ENCODE measurements at places on chromosomes 4 and X.

GRCh38 chr4:135201081-135201480 is 999.5 kb upstream of the PABPC4L start:
- no peak for DNase-seq

DNA sequence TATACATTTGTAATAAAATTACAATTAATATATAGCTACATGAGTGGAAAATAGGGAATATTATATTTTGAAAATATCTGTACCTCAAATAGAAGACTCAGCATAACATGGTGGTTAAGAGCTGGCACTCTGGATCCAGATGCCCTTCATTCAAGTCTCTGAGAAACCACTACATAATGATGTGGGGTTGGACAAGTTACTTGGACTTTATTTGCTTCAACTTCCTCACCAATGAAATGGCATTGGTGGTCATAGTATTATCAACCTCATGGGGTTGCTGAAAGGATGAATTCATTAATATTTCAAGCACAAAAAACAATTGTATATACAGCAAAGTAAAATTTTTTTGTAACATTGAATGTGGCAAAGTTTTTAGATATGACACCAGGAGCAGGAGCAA is 46.4 kb upstream of the UGT2B7 start:
- no peak for DNase-seq

DNA sequence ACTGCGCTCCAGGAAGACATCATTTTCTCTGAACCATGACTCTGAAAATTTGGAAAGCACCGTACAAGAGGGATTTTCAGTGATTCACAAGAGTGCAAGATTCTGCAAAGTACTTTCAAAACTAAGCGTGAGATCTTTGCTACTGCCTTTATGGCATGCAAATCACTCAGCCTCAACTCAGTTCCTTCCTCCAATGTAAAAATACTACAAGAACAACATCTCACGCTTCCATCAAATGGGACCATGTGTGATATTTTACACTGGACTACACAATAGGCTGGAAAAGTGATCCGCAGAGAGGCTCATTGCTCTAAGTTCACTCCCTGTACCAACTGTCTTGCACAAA is 674 bp upstream of the IL15 start:
- no peak for DNase-seq

- no peak for DNase-seq
These were observed 230.9 kb upstream of the SFRP2 start for GRCh38 chr4:154019811-154020210.

DNA sequence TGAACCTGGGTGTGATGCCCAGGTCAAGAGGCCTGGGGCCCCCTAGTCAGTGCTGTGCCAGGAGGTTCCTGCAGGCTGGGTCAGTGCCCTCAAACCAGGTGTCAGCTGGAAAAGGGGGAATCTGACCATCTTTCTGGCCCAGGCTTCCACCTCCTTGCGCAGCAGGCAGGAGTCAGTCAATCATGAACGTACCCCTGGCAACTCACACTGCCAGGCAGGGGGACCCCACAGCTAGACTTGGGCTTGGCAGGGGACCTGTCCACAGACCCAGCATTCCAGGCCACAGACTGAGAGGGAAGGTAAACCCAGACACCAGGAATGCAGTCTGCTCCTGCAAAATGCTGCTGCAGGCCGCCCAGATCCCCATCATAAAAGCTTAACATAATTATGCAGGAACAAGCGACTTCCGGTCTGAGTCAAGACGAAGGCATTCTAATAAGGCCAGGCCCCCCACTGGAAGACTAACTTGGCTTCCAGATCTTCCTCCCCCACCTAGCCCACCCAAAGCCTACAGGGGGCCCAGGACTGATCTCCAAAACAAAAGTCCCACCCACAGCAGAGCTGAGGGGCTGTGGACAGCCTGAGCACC is 156.3 kb downstream of the BCOR start:
- DNase-seq: no peak

GRCh38 chrX:44303119-44303518 is 40.4 kb downstream of the EFHC2 start:
- DNase-seq: no peak

GRCh38 chrX:49627086-49627777 is 28.4 kb downstream of the GAGE1 start:
- DNase-seq: peak; percentile 22

DNA sequence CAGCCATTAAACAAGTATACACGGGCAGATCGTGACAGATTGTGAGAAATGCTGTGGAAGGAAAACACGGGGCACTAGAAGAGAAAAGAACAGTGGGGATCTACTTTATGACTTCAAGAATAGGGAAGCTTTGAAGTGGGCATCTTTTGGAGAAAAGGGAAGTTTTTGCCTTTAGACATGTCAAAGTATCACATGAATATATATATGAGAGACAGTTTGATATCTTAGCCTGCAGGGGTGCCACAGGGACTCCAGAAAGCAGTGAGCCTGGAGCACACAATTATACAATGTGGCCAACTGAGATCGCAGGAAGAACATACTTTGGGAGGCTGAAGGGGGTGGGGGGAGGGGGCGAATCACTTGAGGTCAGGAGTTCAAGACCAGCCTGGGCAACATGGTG is 35.7 kb downstream of the RELL1 start:
- DNase-seq: no peak

DNA sequence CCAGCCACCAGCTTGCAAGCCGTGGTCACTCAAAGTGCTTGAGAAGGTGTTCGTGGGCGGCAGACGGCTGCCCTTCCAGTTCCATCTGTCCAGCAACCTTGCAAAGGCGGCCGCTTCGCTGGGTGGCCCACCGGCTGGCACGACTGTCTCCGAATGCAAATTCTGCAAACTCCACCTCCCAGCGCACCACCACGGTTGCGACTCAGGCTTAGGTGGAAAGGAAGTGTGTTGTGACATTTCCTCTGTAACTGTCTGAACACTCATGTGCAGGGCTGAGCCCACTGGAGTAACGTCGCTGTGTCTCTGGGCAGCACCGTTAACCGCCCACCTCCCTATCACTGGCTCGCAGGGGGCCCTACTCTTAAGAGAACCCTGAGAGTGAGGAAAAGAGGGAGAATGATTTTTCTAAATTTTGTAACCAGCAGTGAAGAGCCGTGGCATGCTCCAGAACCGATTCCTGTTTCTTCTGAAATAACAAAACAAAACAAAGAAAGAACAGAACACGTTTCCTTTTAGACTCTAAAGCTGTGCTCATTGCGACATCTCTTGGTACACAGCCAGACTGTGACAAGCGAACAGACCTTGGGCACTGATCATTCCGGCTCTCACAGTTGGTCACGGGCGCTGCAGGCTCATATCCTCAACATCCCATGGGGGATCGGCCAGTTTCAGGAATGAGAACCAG is at the start of gene P2RY8:
Gene P2RY8 (minus strand): TSS at position 155 of the 685 bp plus-strand sequence. CDS start 70,627 bp downstream, outside the sequence.
- DNase-seq: peak; percentile 63

DNA sequence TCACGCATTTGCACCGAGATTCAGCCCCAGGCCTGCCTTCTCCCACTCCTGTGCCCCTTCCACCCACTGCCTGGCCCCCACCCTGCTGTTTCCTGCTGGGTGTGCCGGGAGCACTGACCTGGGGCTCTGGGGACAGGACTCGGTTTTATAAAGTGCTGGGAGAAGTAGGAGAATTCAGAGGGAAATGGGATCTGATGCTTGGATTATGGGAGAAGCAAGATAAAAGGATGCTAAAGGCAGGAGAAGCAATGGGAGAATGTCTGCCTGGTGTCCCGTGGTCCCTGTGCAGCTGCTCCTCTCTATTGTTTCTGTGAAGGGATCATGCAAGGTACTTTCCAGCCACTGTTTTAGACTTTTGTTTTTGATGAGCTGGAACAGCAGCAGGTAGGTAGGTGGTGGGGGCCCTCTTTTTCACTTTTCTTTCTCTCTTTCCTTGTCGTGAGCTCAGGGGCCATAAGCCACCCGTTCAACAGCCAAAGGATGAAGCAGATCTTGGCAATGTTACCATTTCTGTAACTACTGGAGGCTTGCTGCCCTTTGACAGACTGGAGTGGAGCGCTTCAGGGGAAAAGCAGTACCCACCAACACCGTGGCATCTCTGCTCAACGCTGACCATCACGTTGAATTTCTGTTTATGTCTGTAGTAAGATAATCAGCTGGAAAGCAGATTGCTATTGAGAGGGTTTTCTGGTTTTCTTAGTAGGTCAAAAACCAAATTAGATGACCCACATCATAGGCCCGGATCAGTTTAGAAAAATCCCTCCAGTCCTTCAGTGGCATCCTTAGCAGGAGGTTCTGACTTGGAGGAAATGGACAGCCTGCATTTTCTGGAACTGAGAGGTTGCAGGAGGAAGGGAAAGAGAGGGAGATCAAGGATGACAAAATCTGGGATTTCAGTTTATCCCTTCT is 63.8 kb upstream of the ENPP6 start:
- no peak for DNase-seq

GRCh38 chr4:55820279-55820678 is 689 bp downstream of the EXOC1L start:
- no peak for DNase-seq

GRCh38 chr4:165325732-165326512 is 1.5 kb upstream of the MSMO1 start:
- DNase-seq: no peak

DNA sequence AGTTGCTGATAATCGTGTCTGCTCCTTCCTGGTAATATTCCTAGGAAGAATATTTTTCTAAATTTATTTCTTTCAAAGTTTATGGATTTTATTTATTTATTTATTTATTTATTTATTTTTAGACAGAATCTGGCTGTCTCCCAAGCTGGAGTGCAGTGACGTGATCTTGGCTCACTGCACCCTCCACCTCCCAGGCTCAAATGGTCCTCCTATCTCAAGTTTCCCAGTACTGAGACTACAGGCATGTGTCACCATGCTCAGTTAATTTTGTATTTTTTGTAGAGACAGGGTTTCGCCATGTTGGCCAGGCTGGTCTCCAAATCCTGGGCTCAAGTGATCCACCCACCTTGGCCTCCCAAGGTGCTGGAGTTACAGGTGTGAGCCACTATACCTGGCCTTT is 48.9 kb downstream of the PDLIM5 start:
- DNase-seq: no peak

- DNase-seq: no peak
These were observed 430.7 kb downstream of the IDS start for GRCh38 chrX:149074398-149074797.

- DNase-seq: no peak
These were observed 42.6 kb downstream of the TMEM165 start for GRCh38 chr4:55438314-55438713.

GRCh38 chrX:108511721-108512120 is 72.1 kb downstream of the COL4A5 start:
- no peak for DNase-seq

DNA sequence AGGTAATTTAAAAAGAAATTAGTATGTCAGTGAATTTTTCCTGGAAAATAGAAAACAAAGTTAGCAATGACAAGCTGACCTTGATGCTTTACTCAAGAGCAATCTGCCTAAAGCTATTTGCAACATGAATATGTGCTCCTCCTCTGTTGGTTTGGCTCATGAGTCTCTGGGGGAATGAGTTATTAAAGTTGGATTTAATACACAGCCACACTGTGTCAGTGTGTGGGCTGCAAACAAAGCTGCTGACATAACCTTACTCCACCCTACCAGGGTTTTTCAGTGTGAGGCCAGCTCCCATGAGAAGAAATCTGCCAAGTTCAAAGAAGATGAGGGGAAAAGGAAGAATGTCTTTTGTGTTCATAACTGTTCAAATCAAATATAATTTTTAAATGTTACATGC is 280.5 kb downstream of the TLL1 start:
- no peak for DNase-seq

GRCh38 chr4:153138736-153139135 is 65.5 kb upstream of the TRIM2 start:
- DNase-seq: no peak

GRCh38 chr4:140612357-140612756 is 43.6 kb upstream of the UCP1 start:
- no peak for DNase-seq

- no peak for DNase-seq
These were observed at the start of gene CLNK for GRCh38 chr4:10684631-10685030. CLNK (minus strand) TSS chr4:10684768; CDS start chr4:10667869, 16,899 bp downstream.

DNA sequence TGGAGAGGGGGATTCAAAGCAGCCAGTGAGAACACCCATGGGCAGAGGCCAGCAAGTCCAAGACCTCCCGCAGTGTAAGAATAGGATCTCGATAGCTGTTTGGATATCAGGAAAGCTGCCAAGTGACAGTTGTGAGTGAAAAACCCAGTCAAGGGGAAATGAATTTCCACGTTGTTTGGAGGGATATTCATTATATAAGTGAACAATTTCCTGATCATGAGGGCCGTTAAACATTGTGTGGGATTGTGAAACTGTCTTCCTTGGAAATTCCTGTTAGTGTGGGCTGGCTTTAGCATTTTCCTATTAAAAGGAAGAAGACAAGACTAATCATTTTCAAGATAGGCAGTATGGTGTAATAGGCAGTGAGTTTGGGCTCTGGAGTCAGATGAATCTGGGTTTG is 15.0 kb downstream of the CLDN2 start:
- no peak for DNase-seq

DNA sequence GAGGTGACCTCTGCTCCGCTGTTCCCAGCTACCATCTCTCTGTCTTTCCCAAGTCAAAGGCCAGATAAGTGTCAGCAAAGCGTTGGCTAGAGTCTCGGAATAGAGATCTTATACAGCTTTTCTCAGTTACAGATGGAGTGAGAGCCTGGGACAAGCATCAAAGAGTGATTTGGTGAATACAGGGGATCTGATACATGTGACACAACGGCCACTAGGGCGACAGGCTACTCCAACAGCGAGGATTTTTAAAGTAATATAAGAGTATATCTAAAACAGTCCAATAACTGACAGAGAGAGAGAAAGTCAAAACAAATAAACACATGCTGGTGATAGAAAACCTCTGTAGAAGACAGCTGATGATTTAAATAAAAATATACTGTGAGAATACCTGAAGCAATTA is 433.1 kb upstream of the SMIM31 start:
- no peak for DNase-seq

GRCh38 chr4:165967486-165967885 is 94.4 kb downstream of the TLL1 start:
- DNase-seq: no peak

DNA sequence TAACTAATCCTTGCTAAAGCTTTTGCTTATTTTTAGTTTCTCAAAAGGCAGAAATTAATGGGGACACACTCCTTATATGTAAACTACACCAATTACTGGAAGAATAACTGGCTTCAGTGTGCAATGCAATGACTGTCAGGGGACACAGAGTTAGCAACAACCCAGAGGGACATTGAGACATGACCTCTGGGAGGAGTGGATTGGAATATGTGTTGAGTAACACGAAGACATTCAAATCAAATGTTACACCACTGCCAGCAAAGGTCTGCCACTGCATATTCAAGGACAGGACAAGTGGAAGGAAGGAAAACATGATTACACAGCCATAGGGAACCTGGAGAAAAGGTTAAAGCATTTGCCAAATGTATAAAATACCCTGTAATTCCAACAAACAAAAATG is 240.1 kb upstream of the FSTL5 start:
- DNase-seq: no peak

DNA sequence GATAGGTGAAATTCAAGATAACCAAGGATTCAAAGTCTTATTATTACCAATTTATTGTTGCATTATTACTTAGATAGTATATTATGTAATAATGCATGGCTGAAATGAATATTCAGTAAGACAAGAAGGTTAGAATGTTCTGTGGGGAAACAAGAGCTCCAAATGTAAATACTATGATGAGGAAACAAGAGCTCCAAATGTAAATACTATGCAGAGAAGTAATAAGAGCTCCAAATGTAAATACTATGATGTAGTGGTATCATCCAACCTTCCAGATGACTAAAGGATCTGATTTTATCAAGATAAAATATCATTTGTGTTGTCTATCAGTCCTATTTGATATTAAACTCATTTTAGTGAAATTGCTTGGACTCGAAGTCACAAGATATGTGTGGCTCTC is 82.2 kb upstream of the PCDH18 start:
- no peak for DNase-seq

Measured in stimulated activated CD4-positive, alpha-beta T cell treated with anti-CD3 and anti-CD28 coated beads, TNF-alpha, amount 100 ng/mL, for 48 hours (primary cell).